ENCODE measurements at places on chromosomes 12 and 14. TPM values are rescaled to one million over a fixed set of nuclear protein-coding genes. Genes with fewer than 3 reads are reported as not detected.

ACOT4 gene
- 3.1 TPM for total RNA-seq

BCAT1 gene
- total RNA-seq, result 42.8 TPM

RND1 gene
- total RNA-seq, result 4.3 TPM

PTCSC3 gene
- not detected for total RNA-seq

ACOT6 gene
- total RNA-seq, result not detected

ZDHHC22 gene
- total RNA-seq, result not detected

ATXN3 gene
- total RNA-seq, result 45.3 TPM

NPFF gene
- total RNA-seq, result not detected

DNA sequence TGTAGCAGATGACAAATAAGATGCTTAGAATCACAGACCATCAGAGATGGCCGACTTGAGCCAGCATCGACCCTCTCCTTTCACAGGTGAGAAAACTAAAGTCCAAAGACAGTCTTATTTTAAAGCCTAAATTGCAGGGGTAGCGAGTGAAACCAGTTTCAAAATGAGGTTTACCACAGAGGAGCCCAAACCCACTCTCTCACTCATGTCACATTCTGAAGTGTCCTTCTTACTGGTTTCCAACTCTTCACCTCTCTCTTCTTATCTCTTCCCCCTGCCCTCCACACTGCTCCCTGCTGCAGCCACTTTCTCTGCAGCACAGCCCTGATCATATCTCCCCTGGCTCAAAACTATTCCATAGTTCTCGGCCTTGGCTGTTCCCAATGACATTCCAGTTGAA, 57.0 kb upstream of the NID2 start:
- no peak for DNase-seq

GRCh38 chr12:117042171-117042842, 56.9 kb downstream of the TESC start:
- DNase-seq, result no peak

DNA sequence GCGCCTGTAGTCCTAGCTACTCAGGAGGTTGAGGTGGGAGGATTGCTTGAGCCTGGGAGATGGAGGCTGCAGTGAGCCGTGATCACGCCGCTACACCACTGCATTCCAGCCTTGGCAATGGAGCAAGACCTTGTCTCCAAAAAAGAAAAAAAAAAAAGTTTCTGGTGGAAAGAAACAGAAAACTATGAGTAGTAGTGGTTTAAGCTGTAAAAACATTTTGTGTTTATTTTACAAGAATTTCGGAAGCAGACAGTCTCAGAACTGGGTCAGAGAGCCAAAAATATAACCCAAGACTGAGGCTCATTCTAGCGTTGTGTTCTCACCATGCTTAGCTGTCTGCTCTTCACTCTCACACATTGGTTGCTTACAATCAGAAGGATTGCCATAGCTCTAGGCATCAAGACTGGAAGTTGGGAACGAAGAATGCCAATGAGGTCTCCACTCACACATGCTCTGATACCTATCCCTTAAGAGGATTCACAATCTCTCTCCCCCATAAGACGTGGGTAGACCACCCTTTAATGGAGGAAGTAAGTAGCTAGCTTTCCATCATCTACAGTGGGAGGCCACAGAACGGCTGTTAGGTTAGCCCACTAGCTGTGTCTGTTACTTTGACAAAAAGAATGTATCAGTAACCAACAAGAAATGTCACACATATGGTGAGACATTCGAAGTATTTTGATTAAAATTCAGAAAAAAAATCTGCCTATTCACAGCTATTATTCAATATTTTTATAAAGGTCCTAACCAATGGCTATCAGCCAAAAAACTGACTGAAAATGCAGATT, 117.6 kb upstream of the RASSF8 start:
- DNase-seq, result no peak

DNA sequence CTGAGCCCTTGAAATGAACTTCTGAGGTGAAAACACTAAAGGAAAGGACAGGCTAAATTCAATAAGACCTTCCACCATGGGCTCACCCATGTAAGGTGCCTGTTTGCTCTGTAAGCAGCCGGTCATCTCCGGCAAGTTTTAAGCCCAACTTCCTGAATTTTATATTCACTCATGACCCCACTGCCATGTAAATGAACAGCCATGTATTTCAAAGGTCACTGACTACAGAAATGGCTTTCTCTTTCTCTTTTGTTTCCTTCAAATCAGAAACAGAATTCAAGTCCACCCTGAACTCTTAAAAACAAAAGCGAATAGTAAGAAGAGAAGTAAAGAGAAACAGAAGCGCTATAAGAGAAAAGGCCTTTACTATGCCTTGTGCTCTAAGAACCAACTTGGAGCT, 61.7 kb upstream of the OVCH1 start:
- no peak for DNase-seq

GRCh38 chr12:42756841-42757623, 167.5 kb upstream of the PRICKLE1 start:
- DNase-seq, result no peak

- DNase-seq, result no peak
These were observed 391.8 kb upstream of the PRICKLE1 start for GRCh38 chr12:42981379-42981778.

- no peak for DNase-seq
These were observed 44.0 kb downstream of the RAD52 start for GRCh38 chr12:905261-906031.

DNA sequence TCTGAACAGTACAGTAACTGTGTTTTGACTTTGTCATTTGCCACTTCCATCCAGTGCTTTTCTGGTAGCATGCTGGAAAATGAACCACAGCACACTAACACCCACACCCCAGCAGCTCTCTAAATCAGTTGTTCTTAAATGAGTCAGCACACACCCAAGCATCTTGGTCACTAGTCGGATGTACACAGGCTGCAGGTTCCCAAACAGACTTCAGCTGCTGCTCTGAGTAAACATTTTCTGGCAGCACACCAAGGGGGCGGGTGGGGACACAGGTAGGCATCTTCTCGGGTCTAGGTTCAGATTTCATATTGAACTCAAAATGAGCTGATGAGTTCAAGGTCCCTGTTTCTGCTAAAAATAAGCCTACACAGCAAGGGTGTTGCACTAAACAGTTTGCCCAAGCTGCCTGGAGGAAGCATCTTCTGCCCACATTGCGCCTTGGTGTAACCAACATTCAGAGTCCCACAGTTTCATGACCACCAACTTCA, 39.8 kb downstream of the IFNG start:
- peak; percentile 65 for DNase-seq

DNA sequence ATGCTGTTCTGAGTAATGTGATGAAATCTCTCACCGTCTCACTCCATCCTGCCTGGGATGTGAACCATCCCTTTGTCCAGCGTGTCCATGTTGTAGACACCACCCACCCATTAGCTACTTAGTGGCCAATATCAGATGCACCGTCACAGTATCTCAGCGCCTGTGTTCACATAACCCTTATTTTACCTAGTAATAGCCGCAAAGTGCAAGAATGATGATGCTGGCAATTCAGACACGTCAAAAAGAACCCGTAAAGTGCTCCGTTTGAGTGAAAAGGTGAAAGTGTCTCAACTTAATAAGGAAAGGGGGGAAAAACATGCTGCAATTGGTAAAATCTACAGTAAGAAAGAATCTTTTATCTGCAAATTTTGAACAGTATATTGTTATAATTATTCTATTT, 3.0 kb downstream of the RNASE10 start:
- DNase-seq, result no peak

GRCh38 chr14:62251237-62251636, 489.0 kb downstream of the SNAPC1 start:
- DNase-seq, result no peak

DNA sequence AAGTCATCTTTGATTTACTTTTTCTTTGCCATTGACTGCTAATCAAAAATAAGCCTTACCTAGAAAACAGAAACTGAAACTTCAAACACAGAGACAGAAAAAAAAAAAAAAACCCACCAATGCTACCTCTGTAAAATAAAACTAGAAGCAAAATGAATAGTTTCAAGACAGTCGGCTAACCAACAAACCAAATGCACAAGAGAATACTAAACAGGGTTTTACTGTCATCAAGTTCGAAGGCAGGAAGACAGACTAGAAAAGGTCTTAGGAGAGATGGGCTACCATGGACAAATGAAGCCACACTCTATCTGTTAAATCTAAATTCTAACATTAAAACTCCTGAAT, 59.5 kb downstream of the SEL1L start:
- no peak for DNase-seq

- no peak for DNase-seq
These were observed 9.9 kb downstream of the PIWIL1 start for GRCh38 chr12:130347588-130347987.

DNA sequence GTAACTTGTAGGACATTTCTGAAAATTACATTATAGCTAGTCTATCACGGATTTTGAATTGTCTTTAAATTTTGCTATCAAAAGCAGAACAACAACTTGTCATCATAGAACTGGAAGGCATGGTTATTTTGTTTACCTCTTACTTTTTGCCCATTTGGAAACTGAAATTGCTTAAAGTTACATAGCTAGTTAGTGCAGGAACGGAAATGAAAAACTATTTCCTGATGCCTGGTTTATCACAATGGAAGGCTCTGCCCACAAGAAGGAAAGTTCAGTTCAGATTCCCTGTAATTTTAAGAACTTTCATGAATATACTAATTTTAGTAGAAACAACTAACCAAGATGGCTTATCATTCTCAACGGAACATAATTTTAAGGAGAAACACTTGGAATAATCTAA, 427.7 kb downstream of the RAD51B start:
- DNase-seq, result no peak

DNA sequence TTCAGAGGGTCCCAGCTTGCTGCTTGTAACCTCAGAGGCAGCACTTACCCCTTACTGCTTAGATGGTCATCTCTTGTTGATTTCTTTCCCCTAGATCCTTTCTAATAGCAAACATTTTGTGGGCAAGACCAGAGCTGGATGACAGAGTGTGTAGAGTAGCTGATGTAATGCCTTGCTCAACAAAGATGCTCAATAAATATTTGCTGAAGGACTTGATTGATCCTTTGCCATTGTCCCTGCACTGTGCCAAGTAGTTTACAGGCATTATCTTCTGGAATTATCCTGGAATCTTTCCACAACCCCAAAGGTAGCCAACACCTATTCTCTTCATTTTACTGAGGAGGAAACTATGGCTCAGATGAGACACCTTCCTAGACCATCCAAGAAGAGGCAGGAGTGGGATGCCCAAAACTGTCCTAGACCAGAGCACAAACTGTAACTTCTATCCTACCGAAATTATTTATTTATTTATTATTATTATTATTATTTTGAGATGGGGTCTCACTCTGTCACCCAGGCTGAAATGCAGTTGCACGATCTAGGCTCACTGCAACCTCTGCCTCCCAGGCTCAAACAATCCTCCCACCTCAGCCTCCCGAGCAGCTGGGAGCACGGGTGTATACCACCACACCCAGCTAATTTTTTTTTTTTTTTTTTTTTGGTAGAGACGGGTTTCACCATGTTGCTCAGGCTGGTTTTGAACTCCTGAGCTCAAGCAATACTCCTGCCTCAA, 1.4 kb downstream of the MMAB start:
- DNase-seq, result no peak

DNA sequence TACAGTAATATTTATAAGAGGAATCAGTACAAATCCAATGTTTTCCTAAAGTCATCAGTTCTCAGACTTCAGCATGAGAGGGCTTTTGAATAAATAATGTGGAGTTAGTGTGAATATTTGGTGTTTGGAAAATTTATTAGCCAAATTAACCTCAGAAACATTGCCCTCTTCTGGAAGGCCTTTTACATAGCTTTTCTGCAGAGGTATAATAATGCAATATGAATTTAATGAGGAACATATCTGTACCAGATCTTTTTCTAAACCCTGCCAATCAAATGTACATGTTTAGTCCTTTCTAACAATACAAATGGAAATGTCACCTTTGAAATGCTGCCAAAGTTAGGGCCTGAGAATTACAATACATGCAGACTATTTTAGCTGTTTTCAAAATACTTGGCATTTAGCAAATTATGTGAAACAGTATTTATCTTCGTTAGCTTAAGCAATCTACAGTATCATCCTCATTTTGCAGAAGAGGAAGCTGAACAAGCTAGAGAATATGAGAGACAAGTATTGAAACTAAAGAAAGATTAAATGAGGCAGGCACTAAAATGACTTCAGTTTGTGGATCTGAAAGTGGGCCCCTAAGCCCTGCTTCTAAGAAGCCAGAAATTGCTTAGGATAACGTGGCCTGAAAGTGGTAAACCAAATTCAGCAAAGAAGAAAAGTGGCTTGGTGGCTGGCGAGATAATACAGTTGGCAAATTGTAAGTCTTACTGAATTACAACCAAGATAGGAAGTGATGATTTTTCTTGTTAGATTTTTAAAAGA, 60.4 kb upstream of the MANSC4 start:
- DNase-seq, result no peak

DNA sequence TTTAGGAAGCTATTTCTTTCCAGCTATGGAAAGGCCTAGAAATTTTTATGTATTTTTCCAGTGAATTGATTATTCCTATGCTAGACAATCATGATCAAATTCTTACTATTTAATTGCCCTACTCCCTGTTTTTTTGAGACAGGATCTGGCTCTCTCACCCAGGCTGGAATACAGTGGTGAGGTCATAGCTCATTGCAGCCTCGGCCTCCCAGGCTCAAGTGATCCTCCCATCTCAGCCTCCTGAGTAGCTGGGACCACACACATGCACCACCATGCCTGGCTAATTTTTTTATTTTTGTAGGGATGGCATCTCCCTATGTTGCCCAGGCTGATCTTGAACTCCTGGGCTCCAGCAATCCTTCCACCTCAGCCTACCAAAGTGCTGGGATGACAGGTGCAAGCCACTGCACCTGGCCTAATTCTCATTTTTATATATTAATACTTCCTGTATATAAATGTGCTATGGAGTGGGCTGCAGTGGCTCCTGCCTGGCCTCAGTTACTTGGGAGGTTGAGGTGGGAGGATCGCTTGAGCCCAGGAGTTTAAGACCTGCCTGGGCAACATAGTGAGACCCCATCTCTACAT, 16.0 kb upstream of the MDM2 start:
- DNase-seq, result no peak

- no peak for DNase-seq
These were observed 21.6 kb upstream of the CAMKK2 start for GRCh38 chr12:121318121-121318520.

DNA sequence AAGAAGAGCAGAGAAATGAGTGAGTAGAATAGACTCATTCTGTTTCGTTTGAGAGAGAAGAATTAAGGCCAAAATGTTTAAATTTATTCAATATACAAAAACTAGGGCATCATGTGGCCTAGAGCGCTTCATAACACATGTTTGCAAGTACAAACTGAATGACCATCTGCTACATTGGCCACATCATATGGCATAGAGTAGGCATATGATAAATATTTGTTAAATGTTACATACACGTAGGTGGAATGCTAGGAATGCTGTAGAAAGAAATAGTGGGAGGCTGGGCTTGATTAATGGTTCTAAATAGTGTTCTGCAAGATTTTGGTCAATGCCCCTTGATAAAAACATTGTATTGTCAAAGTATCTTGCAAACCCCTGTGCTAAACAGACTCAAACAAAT, 10.8 kb downstream of the MGP start:
- DNase-seq, result no peak

GRCh38 chr12:65728455-65728847, 95.8 kb upstream of the HMGA2 start:
- no peak for DNase-seq

DNA sequence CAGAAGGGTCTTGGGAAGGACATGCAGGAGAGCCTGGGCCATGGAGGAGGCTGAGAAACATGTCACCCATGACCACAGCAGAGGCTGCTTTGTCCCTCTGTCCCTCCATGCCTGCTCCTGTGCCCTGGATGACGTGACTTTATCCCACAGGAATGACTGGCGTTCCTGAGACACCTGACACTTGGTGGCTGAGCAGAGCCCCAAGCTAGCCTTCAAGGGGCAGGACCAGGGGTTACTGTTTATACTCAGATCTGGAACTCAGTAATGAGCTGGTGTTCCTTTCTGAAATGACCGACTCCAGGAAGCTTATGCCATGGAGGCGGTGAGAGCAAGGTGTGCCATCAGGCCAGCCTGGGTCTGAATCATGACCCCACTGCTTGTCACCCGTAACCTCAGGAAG, 44.2 kb downstream of the ZFP36L1 start:
- DNase-seq, result no peak

Measured in activated naive CD4-positive, alpha-beta T cell treated with anti-CD3 and anti-CD28 coated beads, Interleukin-2, amount 50 U/mL, for 72 hours (primary cell).